NCI-H1417 treated with DMSO at 0.1 percent for 48 hours (cell line): ENCODE measurements at places on chromosomes 2 and 18.
A peak's percentile ranks its signal among the peaks of the same experiment; 100 is the strongest.

GRCh38 chr2:205954707-205955106, 131.3 kb downstream of the INO80D start:
- DNase-seq, result no peak

- DNase-seq, result no peak
Measured at GRCh38 chr18:54843314-54843713, 15.0 kb downstream of the RAB27B start.

GRCh38 chr2:213237787-213238186, 46.5 kb upstream of the SPAG16 start:
- no peak for DNase-seq

GRCh38 chr2:203741566-203741965, 35.1 kb downstream of the CD28 start:
- DNase-seq, result no peak

- DNase-seq, result no peak
Measured at GRCh38 chr2:72137498-72138010, 10.1 kb downstream of the CYP26B1 start.

GRCh38 chr2:60885683-60886082, 4.3 kb downstream of the REL start:
- DNase-seq, result no peak

DNA sequence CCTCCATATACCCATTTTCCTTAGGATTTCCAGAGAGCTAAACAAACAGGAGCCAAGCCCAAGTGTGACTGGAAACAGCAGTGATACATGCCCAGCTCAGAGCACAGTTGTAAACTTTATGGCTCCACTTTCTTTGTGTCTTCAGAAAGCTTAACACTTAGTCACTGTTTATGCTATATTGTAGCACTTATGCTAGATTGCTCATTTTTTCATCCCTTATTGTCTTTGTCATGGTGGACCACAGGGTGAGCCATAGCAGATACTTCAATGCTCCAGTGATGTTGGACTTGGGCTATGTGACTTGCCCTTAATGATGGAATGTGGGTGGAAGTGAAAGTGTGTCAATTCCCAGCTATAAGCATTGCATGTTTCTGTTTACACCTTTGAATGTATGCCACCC, 401.6 kb downstream of the METTL4 start:
- no peak for DNase-seq

- no peak for DNase-seq
Measured at GRCh38 chr2:208978946-208979345, 444.9 kb upstream of the MAP2 start.

DNA sequence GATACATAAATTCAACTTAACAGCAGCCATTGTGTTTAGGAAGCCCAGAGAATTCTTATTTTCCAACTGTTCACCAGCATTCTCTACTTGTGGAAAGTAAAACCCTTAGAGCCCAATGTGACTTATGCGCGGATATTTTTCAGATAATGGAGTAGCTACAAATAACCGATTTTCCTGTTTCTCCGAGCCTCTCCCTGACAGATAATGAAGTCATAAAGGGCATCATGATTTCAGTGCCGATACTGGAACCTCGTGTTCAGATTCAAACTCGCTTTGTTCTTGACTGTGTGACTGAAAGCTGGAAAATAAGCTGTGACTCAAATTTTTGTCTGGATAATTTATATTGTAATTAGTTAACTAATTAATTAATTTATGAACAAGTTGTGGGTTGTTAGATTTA, 228.2 kb downstream of the VAPA start:
- DNase-seq, result no peak

- no peak for DNase-seq
Measured at GRCh38 chr18:40832362-40832761, 1122.7 kb upstream of the PIK3C3 start.

- DNase-seq, result no peak
Measured at GRCh38 chr2:104733226-104733943, 120.5 kb upstream of the POU3F3 start.

DNA sequence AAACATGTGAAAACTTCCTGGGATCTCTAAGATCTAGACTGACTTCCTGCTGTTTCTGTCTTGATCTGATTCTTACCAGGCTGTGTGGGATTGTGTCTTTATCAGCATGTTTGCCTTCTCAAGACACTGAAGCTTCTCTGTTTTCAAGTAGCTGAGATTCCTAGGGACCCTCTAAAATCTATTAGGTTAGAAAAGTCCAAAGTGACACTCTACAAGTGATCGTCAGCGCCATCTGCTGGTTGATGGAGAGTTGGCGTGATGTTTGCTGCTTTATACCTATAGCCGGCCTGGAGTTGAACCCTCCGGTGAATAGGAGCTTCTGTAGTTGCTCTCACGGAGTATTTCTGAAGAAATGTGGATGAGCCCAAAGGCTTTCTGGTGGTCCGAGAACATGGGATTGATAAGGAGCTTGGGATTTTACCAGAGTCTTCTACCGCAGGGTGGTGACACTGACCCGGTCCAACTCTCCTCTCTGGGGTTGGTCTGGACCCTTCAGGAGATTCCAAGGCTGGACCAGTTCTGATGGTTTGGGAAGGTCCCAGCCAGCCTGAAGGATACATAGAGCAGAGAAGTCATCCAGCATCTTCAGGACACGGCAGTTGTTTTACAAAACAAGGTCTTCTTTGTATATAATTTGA, 96.0 kb upstream of the TTC39C start:
- DNase-seq, result peak; percentile 17
